ENCODE measurements at places on chromosomes 1 and 21.
A peak's percentile ranks its signal among the peaks of the same experiment; 100 is the strongest.

DNA sequence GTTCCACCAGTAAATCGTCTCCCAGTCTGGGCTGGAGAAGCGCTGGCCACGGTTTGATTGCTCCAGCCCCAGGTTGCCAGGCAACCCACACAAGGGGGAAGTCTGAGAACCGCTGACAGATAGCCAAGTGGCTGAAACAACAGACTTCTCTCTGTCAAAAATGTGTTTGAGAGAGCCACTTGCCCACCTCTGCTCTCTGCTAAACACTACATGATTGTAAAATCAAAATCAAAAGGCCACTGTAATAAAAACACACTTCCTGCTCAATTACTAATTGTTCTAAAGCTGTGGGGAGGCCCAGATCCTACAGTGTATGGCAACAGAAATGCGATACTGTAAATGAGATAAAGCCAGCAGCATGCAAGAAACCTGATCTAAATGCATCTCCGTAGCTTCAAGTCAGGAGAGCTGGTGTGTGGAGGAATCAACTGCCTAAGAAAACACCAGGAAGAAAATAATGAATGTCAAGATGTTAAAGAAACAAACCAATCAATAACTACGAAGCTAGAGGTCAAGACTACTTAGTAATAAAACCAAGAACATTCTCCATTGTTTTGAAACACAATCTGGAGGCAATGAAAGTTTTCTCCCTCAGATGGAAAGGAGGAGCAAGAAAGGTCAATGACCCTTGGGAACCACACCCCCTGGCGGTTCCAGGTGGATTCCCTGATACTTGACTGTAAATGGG lies 121.2 kb downstream of the SLC45A1 start:
- DNase-seq: peak; percentile 93

DNA sequence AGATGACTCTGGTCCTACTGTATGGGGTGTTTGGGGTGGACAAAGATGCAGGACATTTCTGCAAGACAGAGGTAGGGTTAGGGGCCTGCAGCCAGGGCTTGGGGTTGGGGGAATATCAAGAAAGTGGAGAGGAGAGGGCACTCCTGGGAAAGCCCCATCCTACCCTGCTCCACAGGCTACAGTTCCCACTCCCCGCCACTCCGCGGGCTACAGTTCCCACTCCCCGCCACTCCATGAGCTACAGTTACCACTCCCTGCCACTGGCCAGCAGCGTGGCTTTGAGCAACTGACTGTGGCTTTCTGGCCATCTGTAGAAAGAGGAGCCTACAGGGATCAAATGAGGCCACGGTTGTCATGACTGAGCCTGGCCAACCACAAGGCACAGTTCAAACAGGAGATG lies 93.8 kb upstream of the GRIK3 start:
- no peak for DNase-seq

- peak; percentile 71 for DNase-seq
These were observed 941 bp upstream of the IFI16 start for GRCh38 chr1:159008744-159009188.

DNA sequence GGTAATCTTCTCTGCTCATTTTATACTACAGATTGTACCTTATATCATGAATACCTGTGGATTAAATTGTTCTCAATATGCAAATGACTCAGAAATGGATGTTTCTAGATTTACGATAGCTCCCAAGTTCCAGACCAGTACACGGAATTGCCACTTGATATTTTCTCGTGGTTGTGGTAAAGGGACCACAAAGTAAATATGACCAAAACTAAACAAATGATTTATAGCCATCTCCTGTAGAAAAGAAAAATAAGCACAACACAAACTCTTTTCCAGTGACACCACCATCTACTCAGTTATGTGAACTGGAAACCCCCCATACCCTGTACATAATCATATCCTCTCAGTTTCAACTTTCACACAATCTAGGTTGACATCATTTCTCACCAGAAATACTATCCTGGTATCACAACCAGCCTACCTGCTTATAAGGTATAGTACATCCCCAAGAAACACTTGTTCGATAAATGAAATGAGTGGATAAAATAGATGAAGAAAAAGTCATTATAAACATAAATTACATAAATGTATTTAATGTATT lies 172.3 kb downstream of the ADGRL4 start:
- DNase-seq: peak; percentile 11

GRCh38 chr1:57091642-57092041 lies 125.8 kb upstream of the C8B start:
- DNase-seq: no peak

- no peak for DNase-seq
These were observed 3.5 kb downstream of the RGS4 start for GRCh38 chr1:163072658-163073057.

DNA sequence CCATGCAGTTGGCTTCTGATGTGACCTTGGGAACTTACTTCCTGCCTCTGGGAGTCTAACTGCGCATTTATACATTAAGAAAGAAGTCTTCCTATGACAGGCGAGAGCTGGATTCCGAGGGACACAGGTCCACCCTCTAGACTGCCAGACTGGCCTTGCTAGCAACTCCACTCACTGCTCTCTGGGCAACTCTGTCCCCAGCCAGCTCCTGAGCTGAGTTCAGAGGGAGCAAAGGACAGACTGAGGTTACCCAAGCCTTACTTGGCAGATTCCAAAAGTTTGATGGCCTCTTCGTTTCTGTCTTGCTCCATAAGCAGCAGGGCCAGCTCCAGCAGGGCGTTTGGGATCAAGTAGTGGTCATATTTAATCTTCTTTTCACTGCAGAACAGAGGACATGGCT lies 41.8 kb downstream of the TTC39A start:
- no peak for DNase-seq

DNA sequence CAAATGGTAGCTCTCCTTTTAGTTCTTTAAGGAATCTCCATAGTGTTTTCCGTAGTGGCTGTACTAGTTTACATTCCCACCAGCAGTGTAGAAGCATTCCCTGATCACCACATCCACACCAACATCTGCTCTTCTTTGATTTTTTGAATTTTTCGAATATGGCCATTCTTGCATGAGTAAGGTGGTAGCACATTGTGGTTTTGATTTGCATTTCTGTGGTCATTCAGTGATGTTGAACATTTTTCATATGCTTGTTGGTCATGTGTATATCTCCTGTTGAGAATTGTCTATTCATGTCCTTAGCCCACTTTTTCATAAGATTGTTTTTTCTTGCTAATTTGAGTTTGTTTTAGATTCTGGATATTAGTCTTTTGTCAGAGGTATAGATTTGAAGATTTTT lies 84.6 kb upstream of the B3GALT2 start:
- peak; percentile 65 for DNase-seq

GRCh38 chr21:32360401-32360975 lies 32.3 kb downstream of the URB1 start:
- DNase-seq: no peak

- DNase-seq: no peak
These were observed 33.3 kb upstream of the ERG start for GRCh38 chr21:38531591-38531990.

DNA sequence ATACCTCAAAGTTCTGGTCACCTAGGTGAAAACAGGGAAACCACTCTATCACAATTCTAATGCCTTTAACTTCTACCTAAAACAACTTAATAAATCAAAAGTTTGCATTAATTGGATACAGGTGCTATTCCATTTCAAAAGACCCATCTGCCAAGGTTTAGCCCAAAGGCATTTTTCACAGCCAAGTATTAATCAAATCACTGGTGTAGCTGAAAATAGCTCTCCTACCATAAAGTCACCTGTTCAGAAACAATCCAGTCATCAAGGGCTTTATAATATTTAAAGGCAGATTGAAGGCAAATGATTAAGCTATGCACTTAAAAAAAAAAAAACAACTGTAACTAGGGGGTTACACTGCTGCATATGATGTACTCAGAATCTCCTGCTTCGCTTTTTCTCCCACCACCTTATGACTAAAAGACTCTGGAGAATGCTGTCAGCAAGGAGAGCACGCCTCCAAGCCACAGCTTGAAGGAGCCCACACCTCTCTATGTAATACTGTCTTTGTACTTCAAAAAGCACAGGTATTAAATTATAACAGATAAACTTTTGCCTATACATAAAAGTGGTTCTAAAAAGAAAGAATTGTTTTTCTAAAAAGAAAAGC lies 20.5 kb downstream of the KIAA0319L start:
- DNase-seq: no peak

GRCh38 chr1:27778056-27778455 lies 5.0 kb downstream of the STX12 start:
- no peak for DNase-seq
